NCI-H2227 treated with DMSO at 0.1 percent for 48 hours (cell line): ENCODE measurements at places on chromosomes 5 and 9.

DNA sequence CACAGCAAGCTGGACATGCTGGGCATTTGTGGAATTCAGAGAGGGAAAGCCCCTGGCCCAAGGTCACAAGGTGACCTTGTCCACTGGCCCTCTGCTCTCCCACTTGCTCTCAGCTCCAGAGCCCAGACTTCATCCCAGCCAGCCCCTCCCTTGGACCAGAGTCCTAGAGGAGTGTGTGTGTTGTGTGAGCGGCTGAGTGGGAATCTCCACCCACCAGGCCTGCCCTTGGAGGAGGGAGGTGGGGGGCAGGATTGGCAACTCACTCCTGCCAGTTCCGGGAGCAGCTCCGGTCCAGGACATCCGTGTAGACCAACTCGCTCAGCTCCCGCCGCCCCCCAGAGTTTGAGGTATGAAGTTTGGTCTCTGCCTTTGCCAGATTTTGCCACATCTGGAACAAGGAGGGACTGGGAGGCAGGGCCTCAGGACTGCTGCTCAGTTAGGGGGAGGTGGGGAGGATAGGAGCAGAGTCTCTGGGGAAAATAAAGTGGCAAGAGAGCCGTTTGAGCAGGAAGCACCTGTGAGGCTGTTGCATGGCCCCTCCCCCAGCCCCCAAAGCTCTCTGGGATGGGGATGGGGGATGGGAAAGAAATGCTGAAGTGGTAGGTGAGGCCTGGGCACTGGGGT is 1.4 kb downstream of the MZB1 start:
- no peak for DNase-seq

- DNase-seq: no peak
Observed at GRCh38 chr5:140295414-140295813, 7.5 kb downstream of the PFDN1 start.

GRCh38 chr9:90559075-90560073 is 83.2 kb downstream of the DIRAS2 start:
- no peak for DNase-seq

- no peak for DNase-seq
Observed at GRCh38 chr5:43658509-43658908, 55.5 kb downstream of the NNT start.

- peak; percentile 10 for DNase-seq
Observed at GRCh38 chr9:84139296-84140070, 158.9 kb downstream of the RMI1 start.

GRCh38 chr9:79573412-79573923 is 1.7 kb downstream of the TLE4 start:
- peak; percentile 21 for DNase-seq

- no peak for DNase-seq
Observed at GRCh38 chr5:141330299-141331080, at the start of gene PCDHGA1. TSS of gene PCDHGA1 (plus strand) at chr5:141330514.

- DNase-seq: no peak
Observed at GRCh38 chr9:70315389-70315788, 56.6 kb downstream of the SMC5 start.

DNA sequence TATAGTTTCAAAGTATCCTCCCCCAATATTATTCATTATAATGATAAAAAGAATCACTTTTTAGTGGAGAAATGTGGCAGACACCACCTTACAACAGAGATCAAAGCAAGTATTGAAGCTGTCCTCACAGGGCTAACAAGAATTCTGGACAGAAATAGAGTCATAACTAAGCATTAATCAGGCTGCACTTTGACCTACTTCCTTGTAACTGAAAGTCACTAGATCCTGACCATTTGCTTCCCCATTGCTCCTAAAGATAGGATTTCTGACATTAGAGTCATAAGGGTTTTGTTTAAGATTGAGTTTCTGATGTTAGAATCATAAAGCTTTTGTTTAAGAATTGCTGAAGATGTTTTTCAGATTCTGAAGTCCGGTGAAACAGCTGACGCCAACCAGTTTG is 159.7 kb downstream of the ATP10B start:
- DNase-seq: no peak

- no peak for DNase-seq
Observed at GRCh38 chr5:150081541-150082283, 4.6 kb downstream of the CSF1R start.
